ENCODE measurements at places on chromosomes 2 and 18.

DNA sequence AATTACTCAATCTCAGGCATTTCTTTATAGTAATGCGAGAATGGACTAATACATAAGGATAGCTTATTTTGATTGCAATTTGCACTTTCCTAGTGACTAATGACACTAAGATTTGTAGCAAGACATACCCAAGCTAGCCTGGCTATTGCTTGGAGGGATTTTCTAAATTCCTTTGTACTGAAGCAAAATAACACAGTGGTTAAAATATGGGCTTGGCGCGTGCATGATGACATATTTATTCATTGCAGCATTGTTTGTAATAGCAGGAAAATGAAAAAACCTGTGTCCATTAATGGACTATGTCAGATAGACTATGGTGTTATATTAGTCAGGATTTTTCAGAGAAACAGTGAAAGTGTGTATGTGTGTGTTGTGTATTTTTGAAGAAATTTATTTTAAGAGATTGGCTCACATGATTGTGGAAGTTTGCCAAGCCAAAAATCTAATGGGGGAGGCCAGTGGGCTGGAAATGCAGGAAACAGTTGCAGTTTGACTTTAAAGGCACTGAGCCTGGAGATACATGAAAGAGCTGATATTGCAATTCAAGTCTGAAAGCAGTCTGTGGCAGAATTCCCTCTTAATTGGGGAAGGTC lies 16.7 kb upstream of the LAPTM4A start:
- DNase-seq = no peak

GRCh38 chr2:144702051-144702450 lies 182.1 kb upstream of the ZEB2 start:
- no peak for DNase-seq

GRCh38 chr2:75647771-75648170 lies 1.2 kb downstream of the MRPL19 start:
- DNase-seq = no peak

DNA sequence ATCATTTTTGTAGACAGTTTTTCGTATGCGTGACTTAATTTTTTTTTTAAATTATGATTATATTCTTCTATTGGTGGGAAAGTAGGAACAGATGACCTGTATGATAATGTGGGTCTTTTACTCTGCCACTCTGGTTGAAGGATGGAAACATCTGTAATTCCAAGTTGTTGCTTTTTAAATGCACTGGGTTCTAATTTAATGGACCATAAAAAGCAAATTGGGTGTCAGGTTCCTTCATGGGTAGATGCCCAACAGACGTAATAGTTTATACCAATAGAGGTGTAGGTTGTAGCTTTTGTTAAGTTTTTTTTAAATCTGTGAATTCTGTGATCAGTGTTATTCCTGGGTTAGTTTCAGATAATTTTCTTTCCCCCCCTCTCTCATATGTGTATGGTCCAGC lies 117.6 kb downstream of the MAP4K4 start:
- no peak for DNase-seq

GRCh38 chr2:144181001-144181400 lies 338.9 kb downstream of the ZEB2 start:
- no peak for DNase-seq

- DNase-seq = no peak
These were observed 107.2 kb downstream of the GALNT1 start for GRCh38 chr18:35688757-35689156.

- DNase-seq = no peak
These were observed 26.1 kb upstream of the PRLH start for GRCh38 chr2:237540223-237540775.

DNA sequence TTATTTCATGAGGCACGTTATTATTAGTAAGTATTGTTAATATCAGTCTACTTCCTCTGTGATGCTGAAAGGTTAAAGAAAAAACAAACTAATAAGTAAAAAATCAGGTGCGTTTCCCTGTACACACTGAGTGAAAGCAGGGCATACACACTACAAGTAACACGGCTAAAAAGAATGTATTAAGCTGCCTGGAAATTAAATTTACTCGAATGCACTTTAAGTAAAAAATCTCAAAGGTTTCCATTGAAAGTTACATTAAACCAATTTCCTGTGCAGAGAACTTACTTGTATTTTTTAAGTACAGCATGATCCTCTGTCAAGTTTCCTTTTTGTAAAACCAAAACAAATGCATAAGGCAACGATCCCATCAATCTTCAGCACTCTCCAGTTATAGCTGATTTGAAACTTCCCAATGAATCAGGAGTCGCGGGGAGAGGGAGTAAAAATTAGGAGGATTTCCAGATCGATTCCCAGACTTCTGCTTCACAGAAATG lies 633 bp downstream of the BCL2 start:
- no peak for DNase-seq

DNA sequence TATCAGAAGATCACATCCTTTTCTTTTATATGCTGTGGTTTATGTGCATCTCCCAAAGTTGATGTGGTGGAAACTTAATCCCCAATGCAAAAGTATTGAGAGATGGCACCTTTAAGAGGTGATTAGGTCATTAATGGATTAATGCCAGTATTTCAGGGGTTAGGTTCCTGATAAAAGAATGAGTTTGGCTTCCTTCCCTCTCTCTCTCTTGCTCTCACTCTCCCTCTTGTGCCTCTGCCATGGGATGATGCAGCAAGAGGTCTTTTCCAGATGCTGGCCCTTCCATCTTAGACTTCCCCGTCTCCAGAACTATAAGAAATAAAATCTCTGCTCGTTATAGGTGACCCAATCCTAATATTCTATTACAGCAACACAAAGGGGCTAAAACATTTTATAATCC lies 85.0 kb downstream of the TTC27 start:
- DNase-seq = no peak

GRCh38 chr18:69838620-69839411 lies 108.9 kb downstream of the CD226 start:
- peak; percentile 80 for DNase-seq

GRCh38 chr2:43622931-43623451 lies 14.1 kb upstream of the PLEKHH2 start:
- DNase-seq = no peak

GRCh38 chr2:28495551-28496250 lies at the start of gene PLB1:
PLB1 (plus strand) TSS chr2:28496060; CDS start chr2:28496115, 55 bp downstream.
- no peak for DNase-seq
